Breast epithelium (tissue), 4 donors: ENCODE measurements at places on chromosomes 12 and 14. TPM values are rescaled to one million over a fixed set of nuclear protein-coding genes. Genes with fewer than 3 reads are reported as not detected.

DNA sequence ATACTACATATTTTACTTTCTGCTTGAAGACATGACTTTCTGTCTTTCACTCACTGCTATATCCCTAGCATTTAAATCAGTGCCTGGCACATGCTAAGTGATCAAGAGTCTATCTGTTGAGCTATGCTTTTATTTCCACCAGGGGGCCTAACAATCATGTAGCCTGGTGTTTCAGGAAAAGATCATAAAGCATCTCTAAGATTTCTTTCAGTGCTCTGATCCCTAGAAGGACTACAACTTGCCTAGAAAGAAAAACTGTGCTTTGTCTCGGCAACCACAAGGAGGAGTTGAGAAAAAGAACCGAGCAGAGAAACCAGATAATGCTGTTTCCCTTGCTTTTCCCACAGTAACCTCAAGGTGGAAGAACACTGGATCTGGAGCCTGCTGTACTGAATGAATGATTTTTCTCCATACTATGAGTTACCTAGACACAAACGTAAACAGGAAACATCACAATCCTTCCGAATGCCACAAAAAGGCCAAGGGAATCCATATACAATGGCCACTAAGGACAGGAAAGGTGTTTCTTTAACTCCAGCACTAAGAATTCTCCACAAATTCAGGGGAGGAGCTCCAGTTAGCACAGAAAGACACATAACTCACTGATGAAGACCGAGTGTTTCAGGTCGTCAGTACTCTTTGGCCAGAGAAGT, 1.2 kb downstream of the CRY1 start:
- H3K27ac ChIP-seq, result peak overlapping the region; percentile 96
- H3K4me3 ChIP-seq, result peak overlapping the region; percentile 80
- no peaks in the 10 kb centered on the region for H3K4me1 ChIP-seq
- no peaks in the 10 kb centered on the region for H3K27me3 ChIP-seq

DNA sequence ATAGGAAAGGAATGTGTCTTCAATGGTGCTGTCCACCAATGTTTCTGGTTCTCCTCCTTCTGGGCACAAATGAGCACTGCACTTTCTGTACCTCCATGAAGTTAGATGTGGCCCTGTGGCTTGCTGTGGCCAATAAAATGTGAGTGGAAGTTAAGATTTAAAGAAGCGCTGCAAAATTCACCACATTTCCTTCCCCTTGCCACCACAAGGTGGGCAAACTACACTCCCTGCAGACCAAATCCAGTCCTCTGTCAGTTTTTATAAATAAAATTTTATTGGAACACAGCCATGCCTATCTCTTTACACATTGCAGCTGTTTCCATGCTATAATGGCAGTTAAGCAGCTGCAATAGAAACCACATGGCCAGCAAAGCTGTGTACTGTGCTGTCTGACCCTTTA, 141.4 kb upstream of the TMPO start:
- H3K27me3 ChIP-seq, result no peaks in the 10 kb centered on the region
- no peaks in the 10 kb centered on the region for H3K36me3 ChIP-seq
- H3K4me1 ChIP-seq, result no peaks in the 10 kb centered on the region

DNA sequence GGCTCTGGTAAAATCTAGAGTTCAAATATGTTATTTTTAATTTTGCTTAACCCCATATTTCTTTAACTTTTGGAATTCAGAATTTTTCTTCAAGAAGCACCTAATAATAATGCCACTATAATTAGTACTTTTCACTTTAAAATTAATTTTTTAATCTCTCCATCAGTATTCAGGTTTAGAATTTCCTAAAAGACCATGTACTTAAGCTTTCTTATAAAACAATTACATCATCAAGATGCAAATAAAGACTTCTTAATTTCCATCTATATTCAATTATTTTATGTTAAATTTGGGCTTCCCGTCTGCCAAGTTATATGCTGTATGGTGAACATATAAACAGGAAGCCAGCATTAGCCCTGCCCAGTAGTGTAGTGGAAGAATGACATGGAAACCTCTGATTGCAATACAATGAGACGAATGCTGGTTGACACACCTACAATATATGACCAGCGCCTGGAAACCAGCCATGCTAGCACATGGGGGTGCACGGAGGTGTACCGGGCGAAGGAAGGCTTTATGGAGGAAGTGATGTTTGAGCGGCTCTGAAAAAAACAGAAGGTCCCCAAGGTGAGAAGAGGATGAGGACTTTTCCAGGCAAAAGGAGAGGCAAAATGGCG, 82.2 kb downstream of the LLPH start:
- no peak for DNase-seq
- no peak overlapping the region for H3K4me3 ChIP-seq
- H3K36me3 ChIP-seq, result no peaks in the 10 kb centered on the region
- H3K27me3 ChIP-seq, result no peaks in the 10 kb centered on the region

- no peaks in the 10 kb centered on the region for H3K27me3 ChIP-seq
- no peaks in the 10 kb centered on the region for H3K4me1 ChIP-seq
- H3K36me3 ChIP-seq, result peaks cover 14% of the 10 kb centered on the region
- H3K4me3 ChIP-seq, result no peak overlapping the region
Measured at GRCh38 chr12:132056320-132056719, 87.8 kb downstream of the DDX51 start.

GRCh38 chr12:78964521-78964920, 99.9 kb downstream of the SYT1 start:
- H3K4me1 ChIP-seq, result no peaks in the 10 kb centered on the region
- DNase-seq, result no peak
- H3K36me3 ChIP-seq, result no peaks in the 10 kb centered on the region
- no peak overlapping the region for H3K27ac ChIP-seq
- no peaks in the 10 kb centered on the region for H3K27me3 ChIP-seq
- H3K4me3 ChIP-seq, result no peak overlapping the region

- DNase-seq, result no peak
- H3K4me3 ChIP-seq, result no peak overlapping the region
- no peaks in the 10 kb centered on the region for H3K4me1 ChIP-seq
- H3K27me3 ChIP-seq, result no peaks in the 10 kb centered on the region
Measured at GRCh38 chr14:101595887-101596721, 34.8 kb downstream of the DIO3 start.

- DNase-seq, result no peak
- no peaks in the 10 kb centered on the region for H3K27me3 ChIP-seq
- H3K36me3 ChIP-seq, result peaks cover 5% of the 10 kb centered on the region
- H3K4me1 ChIP-seq, result peaks cover 3% of the 10 kb centered on the region
- peak overlapping the region; percentile 92 for H3K27ac ChIP-seq
Measured at GRCh38 chr12:56128670-56129205, 671 bp downstream of the ESYT1 start.

DNA sequence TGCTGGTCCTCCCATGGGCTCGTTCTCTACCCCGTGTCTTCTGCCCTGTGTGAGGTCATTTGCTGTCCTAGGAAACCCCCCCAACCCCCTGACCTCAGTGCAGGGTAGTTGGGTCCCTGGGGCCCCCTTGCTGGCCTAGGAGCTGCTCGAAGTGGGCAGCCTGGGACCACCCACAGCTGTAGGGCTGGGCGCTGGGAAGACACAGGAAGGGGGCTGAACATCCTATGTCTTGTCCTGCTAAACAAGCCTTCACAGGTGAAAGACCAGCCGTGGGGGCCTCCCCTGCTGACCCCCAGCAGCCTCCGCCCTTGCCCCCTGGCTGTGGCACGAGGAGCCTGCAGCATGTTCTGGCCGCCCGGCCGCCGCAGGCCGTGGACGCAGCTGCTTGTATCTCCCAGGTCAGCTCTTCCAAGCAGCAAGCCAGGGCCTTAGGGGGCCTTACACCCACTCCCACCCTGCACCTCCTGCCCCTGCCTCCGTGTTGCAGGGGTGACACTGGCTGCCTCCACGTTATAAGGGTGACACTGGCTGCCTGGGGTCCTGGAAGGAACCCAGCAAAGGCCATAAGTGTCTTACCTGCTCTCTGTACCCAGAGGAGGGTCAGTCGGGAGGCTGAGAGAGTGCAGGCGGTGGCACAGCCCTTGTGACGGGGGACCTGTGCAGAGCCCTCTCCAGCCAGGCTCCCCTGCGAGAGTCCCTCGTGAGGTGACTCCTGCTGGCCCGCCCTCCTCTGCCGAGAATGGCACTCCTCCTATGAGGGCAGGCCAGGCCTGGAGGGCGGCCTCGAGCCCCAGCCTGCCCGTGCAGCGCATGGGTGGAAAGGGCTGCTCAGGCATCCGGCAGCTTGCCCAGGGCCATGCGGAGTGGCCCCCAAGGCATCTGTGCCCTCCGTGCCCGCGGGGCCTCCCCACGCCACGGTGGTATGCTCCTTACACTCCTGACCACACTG, 11.5 kb upstream of the TEX22 start:
- DNase-seq, result no peak
- no peaks in the 10 kb centered on the region for H3K36me3 ChIP-seq
- H3K27me3 ChIP-seq, result no peaks in the 10 kb centered on the region
- H3K4me3 ChIP-seq, result no peak overlapping the region
- H3K4me1 ChIP-seq, result no peaks in the 10 kb centered on the region
- H3K27ac ChIP-seq, result no peak overlapping the region

GRCh38 chr12:13945641-13946040, 35.8 kb downstream of the GRIN2B start:
- H3K36me3 ChIP-seq, result no peaks in the 10 kb centered on the region
- no peak overlapping the region for H3K27ac ChIP-seq
- DNase-seq, result no peak
- H3K27me3 ChIP-seq, result no peaks in the 10 kb centered on the region

GRCh38 chr12:117486840-117487659, 125.6 kb upstream of the NOS1 start:
- H3K27me3 ChIP-seq, result no peaks in the 10 kb centered on the region
- H3K36me3 ChIP-seq, result no peaks in the 10 kb centered on the region
- no peak for DNase-seq
- peak overlapping the region; percentile 9 for H3K27ac ChIP-seq
- no peak overlapping the region for H3K4me3 ChIP-seq
- no peaks in the 10 kb centered on the region for H3K4me1 ChIP-seq

DNA sequence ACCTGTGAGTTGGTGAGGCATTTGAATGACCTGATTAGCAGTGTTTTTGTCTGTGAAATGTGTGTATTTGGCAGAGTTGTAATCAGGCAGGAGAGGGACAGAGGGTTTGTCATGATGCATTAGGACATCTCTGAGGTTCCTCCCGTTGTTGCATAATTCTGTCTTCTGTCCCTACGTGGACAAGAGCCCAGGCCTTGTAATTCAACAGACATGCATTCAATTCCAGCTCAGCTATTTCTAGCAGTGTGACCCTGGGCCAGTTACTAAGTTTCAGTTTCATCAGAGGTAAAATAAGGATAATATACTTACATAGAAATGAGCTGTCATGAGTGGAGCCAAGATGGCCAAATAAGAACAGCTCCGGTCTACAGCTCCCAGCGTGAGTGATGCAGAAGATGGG, 208.6 kb downstream of the SLC38A4 start:
- H3K4me3 ChIP-seq, result no peak overlapping the region
- no peaks in the 10 kb centered on the region for H3K36me3 ChIP-seq
- DNase-seq, result peak; percentile 22
- H3K27ac ChIP-seq, result no peak overlapping the region

DNA sequence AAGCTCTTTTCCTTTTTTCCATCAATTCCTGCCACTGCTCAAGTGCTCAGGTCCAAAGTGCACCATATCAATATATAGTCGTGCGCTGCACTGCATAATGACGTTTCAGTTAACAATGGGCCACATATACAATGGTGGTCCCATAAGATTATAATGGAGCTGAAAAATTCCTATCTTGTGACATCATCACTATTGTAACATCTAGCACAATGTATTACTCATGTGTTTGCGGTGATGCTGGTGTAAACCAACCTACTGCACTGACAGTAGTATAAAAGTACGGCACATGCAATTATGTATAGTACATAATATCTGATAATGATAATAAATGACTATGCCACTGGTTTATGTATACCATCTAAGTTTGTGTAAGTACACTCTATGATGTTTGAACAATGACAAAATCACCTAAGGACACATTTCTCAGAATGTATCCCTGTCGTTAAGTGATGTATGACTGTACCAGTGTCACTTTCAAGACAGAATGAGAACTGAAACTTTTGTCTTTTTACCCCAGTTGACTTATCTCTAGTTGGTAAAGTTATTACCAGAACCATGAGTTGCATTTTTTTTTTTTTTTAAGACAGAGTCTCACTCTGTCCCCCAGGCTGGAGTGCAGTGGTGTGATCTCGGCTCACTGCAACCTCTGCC, 53.7 kb upstream of the INSM2 start:
- H3K4me3 ChIP-seq, result no peak overlapping the region
- H3K36me3 ChIP-seq, result no peaks in the 10 kb centered on the region
- DNase-seq, result no peak
- no peaks in the 10 kb centered on the region for H3K27me3 ChIP-seq
- H3K4me1 ChIP-seq, result no peaks in the 10 kb centered on the region

- H3K4me1 ChIP-seq, result no peaks in the 10 kb centered on the region
- H3K4me3 ChIP-seq, result no peak overlapping the region
- H3K27me3 ChIP-seq, result no peaks in the 10 kb centered on the region
- no peak overlapping the region for H3K27ac ChIP-seq
- no peaks in the 10 kb centered on the region for H3K36me3 ChIP-seq
Measured at GRCh38 chr14:29144621-29145020, 378.0 kb downstream of the FOXG1 start.

- H3K27ac ChIP-seq, result no peak overlapping the region
- no peak for DNase-seq
- peak overlapping the region; percentile 49 for H3K4me3 ChIP-seq
- no peaks in the 10 kb centered on the region for H3K4me1 ChIP-seq
Measured at GRCh38 chr12:33438851-33439586, 600 bp downstream of the SYT10 start.

DNA sequence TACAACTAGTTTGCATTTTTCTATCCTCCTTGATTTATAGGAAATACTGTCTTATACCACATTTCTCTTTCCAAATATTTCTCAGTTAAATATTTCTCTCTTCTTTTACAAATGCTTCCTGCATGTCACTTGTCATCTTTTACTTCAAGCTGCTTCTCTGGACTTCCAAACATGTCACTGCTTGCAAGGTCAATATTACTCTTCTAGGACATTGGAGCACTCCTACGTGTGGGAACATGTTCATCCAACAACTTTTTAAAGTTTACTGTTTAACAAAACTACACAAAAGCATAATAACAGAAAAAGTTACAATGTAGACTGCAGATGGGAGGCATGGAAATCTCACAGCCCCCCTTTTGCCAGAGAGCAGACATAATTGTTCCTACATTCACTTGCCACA, 28.5 kb upstream of the CNTN1 start:
- H3K36me3 ChIP-seq, result no peaks in the 10 kb centered on the region
- H3K27me3 ChIP-seq, result no peaks in the 10 kb centered on the region
- no peak overlapping the region for H3K27ac ChIP-seq
- no peaks in the 10 kb centered on the region for H3K4me1 ChIP-seq
- DNase-seq, result no peak

KRT83 gene
- 0.59 TPM for total RNA-seq

CLEC6A gene
- total RNA-seq, result not detected

YLPM1 gene
- total RNA-seq, result 50.9 TPM

OR11H7 gene
- total RNA-seq, result not detected

PIWIL1 gene
- not detected for total RNA-seq
